ENCODE measurements at places on chromosomes 4 and X. TPM values are rescaled to one million over a fixed set of nuclear protein-coding genes. Genes with fewer than 3 reads are reported as not detected.

DNA sequence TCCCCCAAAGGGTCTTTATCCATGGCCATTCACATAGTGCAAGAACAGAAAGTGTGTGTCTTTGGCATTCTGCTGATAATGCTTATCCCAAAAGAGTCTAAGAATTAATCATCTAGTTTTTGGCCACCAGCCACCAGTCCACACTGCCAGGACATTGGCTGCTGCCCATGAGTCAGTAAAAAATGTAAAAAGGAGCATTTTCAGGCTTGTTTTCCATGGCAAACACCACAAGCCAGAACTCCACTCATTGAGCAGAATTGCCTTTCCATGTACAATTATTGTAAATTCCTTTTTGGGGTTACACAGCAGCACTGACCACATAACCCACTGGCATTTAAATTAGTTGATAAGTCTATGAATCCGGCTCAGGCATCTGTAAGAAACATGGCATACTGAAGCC is 89.2 kb upstream of the PRDX4 start:
- no peak for DNase-seq

- DNase-seq, result no peak
Observed at GRCh38 chr4:99414401-99414800, 20.7 kb downstream of the ADH7 start.

GRCh38 chrX:3697701-3698279 is 15.7 kb downstream of the PRKX start:
- DNase-seq, result no peak

- DNase-seq, result no peak
Observed at GRCh38 chr4:12139296-12139695, 710.6 kb upstream of the HS3ST1 start.

DNA sequence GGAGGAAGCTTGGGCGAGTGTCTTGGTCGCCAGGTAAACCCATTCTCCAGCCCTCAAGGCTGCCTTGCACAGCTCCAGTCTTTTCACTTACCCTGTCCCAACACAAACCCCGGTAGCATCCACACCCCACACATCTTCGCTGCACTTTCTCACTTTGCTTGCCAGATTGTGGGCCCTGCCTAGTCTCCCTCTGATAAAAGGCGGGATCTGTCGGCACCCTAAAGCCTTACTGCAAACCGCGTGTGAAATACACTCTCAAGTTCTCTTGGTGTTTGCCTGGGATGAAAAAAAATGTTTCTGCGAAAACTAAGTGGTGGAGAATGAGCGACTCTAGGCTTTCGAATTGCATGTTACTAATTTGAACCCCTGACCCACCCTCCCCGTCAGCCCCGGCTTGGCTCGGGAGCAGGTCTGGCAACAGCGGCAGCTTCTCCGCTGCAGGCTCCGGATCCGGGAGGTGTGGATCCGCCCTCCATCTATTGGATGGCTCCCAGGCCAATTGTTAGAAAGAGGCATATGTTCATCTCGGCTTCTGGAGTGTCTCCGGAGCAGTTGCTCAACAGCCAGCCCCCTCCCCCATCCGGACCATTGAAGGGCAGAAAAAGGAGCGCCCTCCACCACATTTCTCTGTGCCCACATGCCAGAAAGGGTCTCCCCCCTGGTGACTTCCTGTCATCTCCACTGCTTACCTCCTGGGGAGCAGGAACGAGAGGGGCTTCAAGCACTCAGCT is 3.0 kb upstream of the CITED1 start:
- peak; percentile 74 for DNase-seq

DNA sequence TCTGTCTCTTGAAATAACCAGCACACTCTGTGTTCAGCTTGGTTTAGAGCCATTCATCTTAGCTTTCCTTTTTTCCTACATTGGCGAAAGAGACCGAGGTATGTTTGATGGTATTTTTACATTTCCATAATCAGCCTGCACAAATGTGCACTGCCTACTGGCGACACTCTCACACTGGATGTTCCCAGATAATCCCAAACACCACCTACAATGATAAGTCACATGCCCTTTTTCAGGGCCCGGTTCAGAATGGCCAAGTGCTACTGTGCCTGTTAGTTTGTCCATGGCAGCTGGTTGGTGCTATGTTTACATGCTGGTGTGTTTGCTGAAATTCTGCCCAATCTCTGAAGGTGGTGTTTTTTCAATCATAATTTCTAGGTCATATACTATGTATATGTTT is 80.8 kb upstream of the NR3C2 start:
- DNase-seq, result no peak

DNA sequence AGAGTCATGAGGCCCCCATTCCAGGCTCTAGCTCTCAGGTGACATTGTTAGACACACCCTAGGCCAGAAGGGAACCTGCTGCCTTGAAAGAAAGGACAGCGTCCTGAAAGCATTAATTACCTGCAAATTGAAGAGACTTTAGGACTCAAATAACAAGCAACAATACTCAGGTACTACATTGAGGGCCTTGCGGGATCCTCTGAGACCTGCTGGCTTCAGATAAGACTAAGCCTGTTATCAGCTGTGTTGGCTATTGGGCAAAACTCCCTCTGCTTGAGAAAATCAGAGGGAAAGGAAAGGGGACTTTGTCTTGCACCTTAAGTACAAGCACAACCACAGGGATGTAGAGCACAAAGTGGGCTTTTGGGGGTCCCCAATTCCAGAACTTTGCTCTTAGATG is 45.9 kb upstream of the DACH2 start:
- DNase-seq, result no peak

FMR1 gene
- total RNA-seq, result 37.3 TPM

All from activated CD4-positive, alpha-beta T cell treated with anti-CD3 and anti-CD28 coated beads, Interleukin-2, amount 10 ng/mL, durations not matched to agents 24 days and 14 days (primary cell).